Testis (tissue), 5 donors: ENCODE measurements at places on chromosomes 2 and 18. TPM values are rescaled to one million over a fixed set of nuclear protein-coding genes. Genes with fewer than 3 reads are reported as not detected.

MAL gene
- 0.79 TPM for total RNA-seq

DNA sequence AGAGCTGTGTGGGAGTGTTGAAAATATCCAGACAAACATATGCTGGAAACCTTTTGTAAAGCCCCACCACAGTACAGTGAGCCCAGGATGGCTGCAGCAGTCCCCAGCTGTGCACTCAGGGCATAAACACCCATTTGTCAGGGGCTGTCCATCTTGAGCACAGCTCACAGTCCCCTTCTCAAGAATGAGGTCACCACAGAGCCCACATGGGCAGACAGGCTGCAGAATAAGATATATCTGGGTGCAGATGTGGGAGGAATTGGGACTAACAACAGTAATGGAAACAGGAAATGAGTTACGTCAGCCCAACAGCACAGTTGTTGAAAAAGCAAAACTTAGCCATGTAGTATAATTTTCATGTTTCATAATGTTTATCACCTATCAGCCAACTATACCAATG is 219.6 kb downstream of the ETAA1 start:
- H3K36me3 ChIP-seq = no peaks in the 10 kb centered on the region
- H3K27ac ChIP-seq = no peak overlapping the region
- no peaks in the 10 kb centered on the region for H3K27me3 ChIP-seq
- DNase-seq = no peak

DNA sequence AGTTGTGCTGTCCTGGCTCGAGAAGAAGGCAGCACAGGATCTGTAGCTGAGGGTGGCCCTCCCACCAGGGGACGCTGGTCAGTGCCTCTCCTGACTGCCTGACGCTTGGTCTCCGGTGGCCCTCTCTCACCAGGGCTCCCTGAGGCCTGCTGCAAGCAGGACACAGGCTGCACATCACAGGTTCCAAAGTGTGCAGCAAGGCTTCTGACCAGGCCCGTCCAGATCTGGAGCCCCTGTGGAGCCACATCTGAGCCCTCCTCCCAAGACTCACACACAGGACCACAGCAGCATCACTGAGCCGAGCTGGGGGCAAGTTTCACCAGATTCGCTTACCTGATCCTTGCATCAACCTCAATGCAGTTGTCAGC is 12.1 kb downstream of the AMER3 start:
- no peak for DNase-seq
- H3K4me1 ChIP-seq = peaks cover 3% of the 10 kb centered on the region
- no peaks in the 10 kb centered on the region for H3K36me3 ChIP-seq

SLC9A4 gene
- total RNA-seq = 0.31 TPM

DNA sequence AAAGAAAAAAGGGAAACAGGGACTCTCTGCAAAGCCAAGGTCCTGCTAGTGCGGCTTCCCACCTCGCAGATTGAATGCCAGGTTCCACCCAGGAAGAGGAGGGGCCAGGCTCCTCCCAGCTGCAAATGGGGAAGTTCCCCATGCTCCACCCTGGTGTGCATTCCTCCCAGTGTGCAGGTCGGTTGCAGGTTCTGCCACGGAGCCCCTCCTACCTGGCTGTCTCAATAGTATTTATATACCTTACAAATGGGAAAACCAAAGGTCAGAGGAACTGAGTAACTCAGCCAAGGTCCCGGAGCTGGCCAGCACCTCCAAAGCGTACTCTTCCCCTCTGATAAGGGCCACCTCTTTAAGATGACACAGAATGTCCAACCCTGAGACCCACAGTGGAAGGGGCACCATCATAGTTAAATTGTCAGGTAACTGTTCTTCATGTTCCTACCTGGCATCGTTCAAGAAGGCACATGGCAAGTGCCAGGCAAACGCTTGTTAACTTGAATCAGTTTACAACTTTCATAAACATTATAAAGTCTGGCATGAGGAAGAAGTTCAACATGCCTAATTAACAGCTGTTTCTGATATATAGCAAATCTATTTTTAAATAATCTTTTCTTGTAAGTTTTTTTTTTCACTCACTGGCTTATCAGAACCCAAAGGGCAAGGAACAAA is 35.5 kb downstream of the POU3F3 start:
- H3K36me3 ChIP-seq = no peaks in the 10 kb centered on the region
- H3K4me3 ChIP-seq = no peak overlapping the region
- H3K27ac ChIP-seq = no peak overlapping the region

SLC30A3 gene
- total RNA-seq = 130 TPM

GRCh38 chr2:205714789-205715720 is 32.8 kb downstream of the NRP2 start:
- DNase-seq = no peak
- H3K4me3 ChIP-seq = no peak overlapping the region
- no peak overlapping the region for H3K27ac ChIP-seq
- H3K36me3 ChIP-seq = no peaks in the 10 kb centered on the region

- no peaks in the 10 kb centered on the region for H3K4me1 ChIP-seq
- DNase-seq = no peak
- no peak overlapping the region for H3K4me3 ChIP-seq
- no peak overlapping the region for H3K27ac ChIP-seq
Measured at GRCh38 chr2:164053021-164053420, 317.2 kb upstream of the FIGN start.

EPHA4 gene
- 139 TPM for total RNA-seq

GRCh38 chr2:127901339-127902056 is 15.7 kb upstream of the AMMECR1L start:
- DNase-seq = peak; percentile 95
- no peaks in the 10 kb centered on the region for H3K27me3 ChIP-seq
- peaks cover 16% of the 10 kb centered on the region for H3K4me1 ChIP-seq
- H3K27ac ChIP-seq = peak overlapping the region; percentile 78

GRCh38 chr18:76314015-76314414 is 181.0 kb downstream of the ZNF516 start:
- DNase-seq = no peak
- no peaks in the 10 kb centered on the region for H3K27me3 ChIP-seq
- H3K4me3 ChIP-seq = no peak overlapping the region
- no peaks in the 10 kb centered on the region for H3K4me1 ChIP-seq
- no peaks in the 10 kb centered on the region for H3K36me3 ChIP-seq
- H3K27ac ChIP-seq = no peak overlapping the region

- no peak overlapping the region for H3K4me3 ChIP-seq
- H3K27ac ChIP-seq = no peak overlapping the region
- H3K27me3 ChIP-seq = no peaks in the 10 kb centered on the region
- no peaks in the 10 kb centered on the region for H3K4me1 ChIP-seq
- no peaks in the 10 kb centered on the region for H3K36me3 ChIP-seq
Measured at GRCh38 chr2:156190517-156190916, 142.0 kb downstream of the NR4A2 start.

- no peaks in the 10 kb centered on the region for H3K4me1 ChIP-seq
- no peak for DNase-seq
- no peak overlapping the region for H3K4me3 ChIP-seq
- no peak overlapping the region for H3K27ac ChIP-seq
- no peaks in the 10 kb centered on the region for H3K27me3 ChIP-seq
Measured at GRCh38 chr18:64403784-64404503, 255.1 kb upstream of the LINC00305 start.

SCRN3 gene
- total RNA-seq = 20.2 TPM

- peaks cover 40% of the 10 kb centered on the region for H3K4me1 ChIP-seq
- no peaks in the 10 kb centered on the region for H3K27me3 ChIP-seq
- no peak for DNase-seq
Measured at GRCh38 chr2:54561010-54561409, 104.9 kb downstream of the SPTBN1 start.
